ENCODE measurements at places on chromosomes 16 and 17.

- DNase-seq: no peak
These were observed 659.2 kb upstream of the SOX9 start for GRCh38 chr17:71461498-71462169.

DNA sequence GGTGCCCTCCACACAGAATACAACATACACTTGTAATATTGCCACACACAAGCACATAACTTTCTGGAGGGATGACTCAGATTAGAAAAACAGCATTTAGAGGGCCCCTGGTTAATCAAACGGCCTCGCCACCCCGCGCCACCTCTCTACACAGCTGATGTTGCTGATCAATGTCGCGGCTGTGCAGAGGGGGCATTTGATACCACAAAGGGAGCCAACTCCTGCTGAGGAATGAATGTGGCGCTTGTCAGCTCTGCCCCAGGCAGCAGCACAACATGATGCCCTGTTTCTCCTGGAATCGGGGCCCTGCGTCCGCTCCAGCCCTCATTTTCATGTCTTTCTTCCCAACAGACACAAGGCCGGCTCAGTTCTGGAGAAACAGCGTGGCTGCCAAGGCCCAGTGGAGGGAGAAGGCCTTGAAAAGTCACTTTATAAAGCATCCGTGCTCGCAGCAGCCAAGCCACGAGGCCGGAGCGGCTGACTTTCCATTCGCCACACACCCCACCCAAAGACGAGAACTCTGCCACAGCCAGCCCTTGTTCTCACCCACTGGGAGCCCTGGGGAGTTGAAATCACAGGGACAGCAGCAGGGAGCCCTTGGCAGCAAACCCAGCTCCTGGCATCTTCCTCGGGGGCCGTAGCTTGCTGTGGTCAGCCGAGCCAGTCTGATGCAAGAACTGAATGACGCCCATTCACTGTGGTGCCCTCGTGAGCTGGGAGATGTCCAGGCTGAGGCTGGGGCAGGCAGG is 65.6 kb downstream of the XYLT1 start:
- no peak for DNase-seq

- no peak for DNase-seq
These were observed 54.1 kb downstream of the RMI2 start for GRCh38 chr16:11399261-11399831.

DNA sequence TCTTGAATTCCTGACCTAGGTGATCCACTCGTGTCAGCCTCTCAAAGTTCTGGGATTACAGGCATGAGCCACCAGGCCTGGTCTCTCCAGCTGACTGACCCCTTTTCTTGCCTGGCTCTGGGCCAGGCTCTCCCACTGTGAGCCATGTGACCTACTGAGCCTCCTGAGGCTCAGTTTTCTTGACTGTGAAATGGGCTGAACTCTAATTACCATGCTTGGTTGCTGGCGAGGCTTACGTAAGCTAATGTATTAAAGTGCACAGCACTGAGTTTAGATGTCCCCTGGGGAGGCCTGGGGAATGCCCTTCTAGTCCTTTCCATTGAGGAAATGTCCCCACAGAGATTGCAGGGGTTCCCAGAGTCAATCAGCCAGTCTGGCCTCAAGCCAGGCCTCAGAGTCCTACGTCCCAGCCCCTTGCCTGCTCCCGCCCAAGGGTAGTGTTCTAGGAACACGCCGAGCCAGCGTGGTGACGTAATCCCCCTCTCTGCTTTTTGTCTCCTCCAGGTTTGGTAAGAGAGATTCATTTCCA is 45.8 kb upstream of the LGALS9 start:
- DNase-seq: no peak

GRCh38 chr16:17424771-17425170 is 46.0 kb downstream of the XYLT1 start:
- no peak for DNase-seq

- no peak for DNase-seq
These were observed 30.8 kb downstream of the NDEL1 start for GRCh38 chr17:8466456-8466855.

GRCh38 chr16:3328643-3329042 is 23.3 kb downstream of the ZNF75A start:
- no peak for DNase-seq

- peak; percentile 84 for DNase-seq
These were observed at the start of gene NRN1L for GRCh38 chr16:67884684-67885083. Gene NRN1L (plus strand): TSS chr16:67884885. CDS start chr16:67884904, 19 bp downstream.
